ENCODE measurements at places on chromosomes 13 and 19.
A peak's percentile ranks its signal among the peaks of the same experiment; 100 is the strongest.

- DNase-seq, result no peak
Measured at GRCh38 chr13:95771905-95772304, 95.0 kb downstream of the DNAJC3 start.

GRCh38 chr13:98626298-98626935 is 49.5 kb upstream of the STK24 start:
- DNase-seq, result no peak

- DNase-seq, result no peak
Measured at GRCh38 chr19:20367811-20368294, 197.7 kb downstream of the ZNF737 start.

GRCh38 chr13:79311386-79311785 is 94.7 kb downstream of the RBM26 start:
- no peak for DNase-seq

GRCh38 chr13:37123337-37123736 is 17.9 kb upstream of the CSNK1A1L start:
- DNase-seq, result no peak

- no peak for DNase-seq
Measured at GRCh38 chr13:79483086-79483706, 2.2 kb downstream of the NDFIP2 start.

GRCh38 chr13:107200491-107200890 is 632.6 kb upstream of the ARGLU1 start:
- DNase-seq, result no peak

DNA sequence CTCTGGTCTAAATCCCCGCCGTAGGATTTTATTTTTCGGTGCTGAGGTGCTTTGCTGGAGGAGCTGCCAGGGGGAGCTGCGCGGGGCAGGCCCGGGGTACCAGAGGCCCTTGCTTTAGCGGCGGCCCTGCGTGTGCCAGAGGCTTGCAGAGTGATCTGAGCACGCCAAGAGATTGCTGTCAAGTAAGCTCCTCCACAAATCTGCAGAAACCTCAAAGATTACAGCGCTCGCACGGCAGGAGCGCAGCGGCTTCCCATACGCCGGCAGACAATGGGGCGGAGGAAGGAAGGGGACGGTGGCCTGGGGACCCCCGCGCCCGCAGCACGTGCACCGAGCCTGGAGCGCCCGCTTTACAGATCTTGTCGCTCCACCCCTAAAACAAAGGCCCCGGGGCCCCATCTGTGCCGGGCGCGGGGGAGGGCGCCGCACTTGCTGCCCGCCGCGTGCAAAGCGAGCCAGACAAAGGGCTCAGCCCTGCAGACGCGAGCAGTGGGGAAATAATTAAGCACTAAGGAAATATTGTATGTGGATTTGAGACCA is 9.1 kb upstream of the C19orf12 start:
- DNase-seq, result no peak

GRCh38 chr13:30499338-30499737 is 33.6 kb upstream of the HMGB1 start:
- DNase-seq, result no peak

GRCh38 chr13:110455941-110456340 is 105.6 kb downstream of the RAB20 start:
- DNase-seq, result peak; percentile 53

- no peak for DNase-seq
Measured at GRCh38 chr19:46818812-46819211, 30.4 kb upstream of the SLC1A5 start.

DNA sequence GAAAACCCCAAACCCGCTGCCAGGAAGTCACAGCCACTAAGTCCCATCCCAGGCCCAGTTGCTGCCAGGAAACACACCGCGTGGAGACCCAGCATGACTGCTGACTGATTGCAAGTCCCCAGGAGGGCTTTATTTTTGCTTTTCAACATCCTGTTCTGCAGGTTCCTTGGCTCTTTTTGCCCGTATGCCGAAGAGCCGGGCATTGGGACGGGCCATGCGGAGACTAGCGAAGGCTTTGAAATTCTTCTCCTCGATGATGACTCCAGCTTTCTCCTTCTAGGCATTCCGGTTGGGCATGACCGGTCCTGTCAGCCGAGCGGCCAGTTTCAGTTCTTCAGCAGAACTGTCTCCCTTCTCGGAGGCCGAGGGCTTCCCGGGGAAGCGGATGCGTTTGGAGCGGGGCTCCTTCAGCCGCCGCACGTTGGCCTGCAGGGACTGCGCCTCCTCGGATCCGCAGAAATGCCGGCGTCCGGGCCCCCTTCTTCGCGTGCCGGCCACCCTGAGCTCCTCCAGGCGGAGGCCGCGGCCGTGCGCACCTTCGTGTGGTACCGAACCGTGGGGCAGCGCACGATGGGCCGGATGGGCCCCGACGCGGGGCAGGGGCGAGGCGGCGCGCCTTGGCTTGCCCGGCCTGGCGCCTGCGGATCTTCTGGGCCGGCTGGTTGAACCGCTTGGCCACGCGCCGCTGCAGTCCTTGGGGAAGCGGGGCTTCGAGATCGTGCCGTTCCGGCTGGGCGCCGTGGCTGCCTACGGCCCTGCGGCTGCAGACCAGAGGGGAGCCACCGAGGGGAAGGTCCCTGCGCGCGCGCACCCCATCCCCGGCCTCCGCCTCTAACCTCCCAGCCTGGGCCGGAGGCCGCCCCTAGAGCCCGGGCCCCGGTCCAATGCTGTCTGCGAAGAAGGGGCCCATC is 15.2 kb downstream of the ZSCAN5C start:
- DNase-seq, result no peak

DNA sequence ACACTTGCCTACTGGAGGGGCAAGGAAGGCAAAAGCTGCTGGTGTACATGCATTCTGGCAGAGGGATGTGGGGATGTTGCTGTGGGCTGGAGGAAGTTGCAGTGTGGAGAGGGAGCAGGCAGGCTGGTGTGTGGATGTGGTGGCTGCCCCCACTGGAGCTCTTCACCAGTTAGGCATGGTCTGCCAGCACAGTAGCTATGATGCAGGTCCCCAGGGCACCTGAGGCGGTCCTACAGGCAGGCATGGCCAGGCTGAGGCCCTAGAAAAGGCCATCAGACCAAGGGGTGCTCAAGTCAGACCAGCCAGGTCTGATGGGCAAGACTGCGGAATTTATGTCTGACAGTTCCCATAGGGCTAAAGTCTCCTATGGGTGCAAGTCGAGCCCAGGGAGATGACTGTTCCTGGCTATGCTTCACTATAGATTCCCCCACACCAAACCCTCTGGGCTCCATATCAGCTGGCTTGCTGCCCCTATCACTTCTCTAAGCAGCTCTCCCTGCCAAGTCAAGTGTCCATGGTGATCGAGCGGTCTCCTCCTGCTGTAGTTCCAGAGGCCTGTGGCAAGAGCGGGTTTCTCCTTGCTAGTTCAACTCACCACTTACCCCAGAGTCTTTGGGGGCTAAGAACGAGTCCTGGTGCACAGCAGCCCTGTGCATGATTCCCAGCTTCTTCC is 473.1 kb downstream of the TDRD3 start:
- DNase-seq, result no peak
